ENCODE measurements at places on chromosomes 12 and 14.

DNA sequence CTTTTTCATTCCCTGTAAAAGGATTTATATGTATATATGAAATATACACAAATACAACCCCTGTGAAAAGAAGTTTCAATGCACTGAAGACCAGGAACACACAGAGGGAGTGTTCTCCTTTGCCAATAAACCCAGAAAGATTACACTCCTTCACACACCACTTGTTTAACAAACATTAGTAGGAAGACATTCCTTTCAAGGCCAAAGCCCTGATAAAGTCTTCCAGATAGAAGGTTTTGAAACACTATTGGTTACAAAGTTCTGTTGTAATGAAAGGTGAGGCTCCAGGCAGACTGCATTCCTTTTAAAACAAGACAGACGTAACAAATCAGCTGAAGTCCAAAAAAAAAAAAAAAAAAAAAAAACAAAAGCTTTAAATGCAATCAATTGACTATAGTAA lies 81.0 kb downstream of the PTPN21 start:
- DNase-seq, result no peak

- DNase-seq, result no peak
Measured at GRCh38 chr12:81617915-81618314, 141.2 kb downstream of the PPFIA2 start.

DNA sequence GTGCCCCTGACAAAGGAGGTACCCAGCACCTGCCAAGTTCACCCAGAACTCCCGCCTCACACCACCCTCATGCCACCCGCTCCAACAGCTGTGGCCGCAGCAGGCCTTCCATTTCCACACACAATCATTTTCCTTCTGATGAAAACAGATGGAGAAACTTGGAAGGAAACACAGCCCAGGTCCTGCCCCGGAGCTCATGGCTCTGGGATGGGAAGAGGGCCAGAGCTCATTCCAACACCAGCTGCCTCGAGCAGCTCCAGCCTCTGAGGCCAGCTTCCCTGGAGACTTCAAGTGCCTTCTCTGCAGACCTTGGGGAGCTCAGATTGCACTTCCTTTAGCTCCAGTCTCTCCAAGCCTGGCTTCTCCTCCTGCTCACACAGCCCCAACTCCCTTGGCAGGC lies 55.1 kb upstream of the CMKLR1 start:
- no peak for DNase-seq

DNA sequence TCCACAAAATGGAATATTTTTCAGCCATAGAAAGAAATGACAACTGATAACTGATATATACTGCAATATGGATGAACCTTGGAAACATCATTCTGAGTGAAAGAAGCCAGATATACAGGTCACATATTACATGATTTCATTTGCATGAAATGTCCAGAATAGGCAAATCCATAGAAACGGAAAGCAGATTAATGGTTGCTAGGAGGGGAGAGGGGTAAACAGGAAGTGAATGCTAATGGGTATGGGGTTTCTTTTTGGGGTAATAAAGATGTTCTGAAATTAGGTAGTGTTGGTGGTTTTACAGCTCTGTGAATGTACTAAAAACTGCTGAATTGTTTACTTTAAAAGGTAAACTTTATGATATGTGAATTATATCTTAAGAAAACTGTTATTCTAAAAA lies 6.5 kb downstream of the RAD51AP1 start:
- peak; percentile 59 for DNase-seq

DNA sequence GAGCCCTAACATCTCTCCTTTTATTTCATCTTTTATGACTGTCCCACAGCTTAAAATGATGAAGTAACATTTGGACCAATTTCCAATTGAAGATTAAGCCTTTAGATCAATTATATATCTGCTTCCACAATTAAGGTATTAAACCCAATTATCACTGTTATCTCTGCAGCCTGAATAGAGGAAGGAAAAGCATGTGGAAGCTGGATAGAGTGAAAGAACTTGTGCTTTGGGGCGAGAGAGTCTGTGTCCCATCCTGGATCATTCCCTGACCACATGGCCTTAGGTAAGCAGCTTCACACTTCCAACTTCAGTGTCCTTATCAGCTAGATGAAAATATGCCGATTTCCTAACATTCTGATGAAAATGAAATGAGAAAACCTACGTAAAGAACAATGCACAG lies 61.4 kb upstream of the TSPAN8 start:
- no peak for DNase-seq

DNA sequence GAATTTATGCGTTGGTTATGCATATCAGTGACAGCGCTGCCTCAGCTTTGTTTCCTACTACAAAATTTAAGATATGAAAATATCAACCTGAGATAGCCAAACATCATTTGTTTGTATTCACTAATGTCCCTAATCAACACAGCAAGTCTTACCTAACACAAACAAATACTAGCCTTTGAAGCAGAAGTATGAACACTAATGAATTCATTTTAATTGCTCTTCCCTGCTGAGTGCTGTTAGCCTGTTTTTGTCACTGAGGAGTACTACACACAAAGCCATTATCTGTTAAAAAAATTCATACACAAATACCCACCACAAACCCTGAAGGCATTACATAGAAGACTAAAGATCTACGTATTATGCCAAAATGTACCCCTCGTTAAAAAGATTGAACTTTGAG lies 150.8 kb downstream of the HELB start:
- DNase-seq, result no peak

- DNase-seq, result no peak
Measured at GRCh38 chr12:91180582-91181395, 1.8 kb downstream of the DCN start.

- DNase-seq, result no peak
Measured at GRCh38 chr14:41872931-41873685, 266.4 kb downstream of the LRFN5 start.

GRCh38 chr12:56229082-56229481 lies 769 bp upstream of the SLC39A5 start:
- DNase-seq, result no peak

DNA sequence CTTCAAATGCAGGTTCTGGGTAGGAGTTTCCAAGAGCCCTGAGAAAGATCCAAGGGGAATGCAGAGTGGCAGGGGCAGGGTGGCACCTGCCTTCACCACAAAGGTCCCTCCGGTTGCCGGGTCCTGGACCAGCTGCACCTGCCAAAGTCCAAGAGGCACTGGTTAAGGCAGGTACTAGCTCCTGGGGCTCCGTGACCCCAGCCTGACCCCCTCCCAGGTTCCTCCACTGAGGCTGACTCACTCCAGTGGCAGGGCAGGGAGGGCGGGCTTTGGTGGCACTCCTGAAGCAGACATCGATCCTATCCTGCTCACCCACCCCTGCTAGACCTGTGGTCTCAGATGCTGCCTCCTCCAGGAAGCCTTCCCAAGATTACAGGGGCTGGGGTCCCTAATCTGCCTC lies 11.4 kb downstream of the RPS6KL1 start:
- DNase-seq, result no peak

DNA sequence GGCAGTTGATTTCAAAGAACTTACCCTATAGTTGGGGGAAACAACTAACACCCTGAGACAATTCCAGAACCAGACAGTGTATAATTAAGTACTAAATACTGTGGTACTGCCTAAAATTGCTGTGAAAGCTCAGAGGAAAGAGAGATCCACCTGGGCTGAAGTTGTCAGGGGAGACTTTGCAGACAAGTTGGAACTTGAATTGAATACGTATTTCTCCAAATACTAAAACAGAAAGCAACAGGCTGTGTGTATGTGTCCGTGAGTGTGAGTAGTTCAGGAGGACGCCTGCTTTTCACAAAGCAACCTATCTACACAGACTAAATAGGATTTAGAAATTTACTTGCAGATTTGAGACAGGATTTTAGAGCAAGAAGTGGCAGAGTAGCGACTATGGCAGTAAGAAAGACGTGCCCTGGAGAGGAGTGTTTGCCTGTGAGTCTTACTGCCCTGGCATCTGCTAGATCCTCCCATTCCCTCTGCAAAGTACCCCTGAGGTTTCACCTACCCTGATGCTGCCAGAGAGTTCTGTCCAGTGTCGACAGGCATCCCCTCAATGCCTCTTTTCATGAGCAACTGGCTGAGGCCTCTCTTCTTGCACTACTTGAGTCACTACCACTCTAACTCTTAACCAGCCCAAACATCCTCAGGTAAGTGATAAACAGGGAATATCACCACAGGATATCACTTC lies 37.4 kb upstream of the BMP4 start:
- no peak for DNase-seq

GRCh38 chr12:101563212-101563611 lies 31.6 kb upstream of the MYBPC1 start:
- no peak for DNase-seq

- no peak for DNase-seq
Measured at GRCh38 chr12:127628645-127629044, 638.3 kb upstream of the TMEM132C start.

DNA sequence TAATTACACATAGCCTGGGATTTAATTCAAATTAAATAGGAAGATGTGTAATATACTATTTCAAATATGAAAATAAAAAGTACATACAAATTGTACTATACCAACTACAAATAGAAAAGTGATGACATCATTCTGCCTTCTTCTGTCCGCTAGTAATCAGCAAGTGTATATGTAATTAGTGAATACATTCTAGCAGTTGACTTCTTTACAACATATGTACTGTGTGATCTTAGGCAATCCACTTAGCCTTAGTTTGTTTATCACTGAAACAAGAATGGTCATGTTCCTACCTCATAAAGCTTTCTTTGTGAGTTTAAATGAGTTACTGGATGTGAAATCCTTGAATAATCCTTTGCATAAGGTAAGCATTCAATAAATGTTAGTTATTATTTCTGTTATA lies 7.8 kb upstream of the LUM start:
- DNase-seq, result no peak

DNA sequence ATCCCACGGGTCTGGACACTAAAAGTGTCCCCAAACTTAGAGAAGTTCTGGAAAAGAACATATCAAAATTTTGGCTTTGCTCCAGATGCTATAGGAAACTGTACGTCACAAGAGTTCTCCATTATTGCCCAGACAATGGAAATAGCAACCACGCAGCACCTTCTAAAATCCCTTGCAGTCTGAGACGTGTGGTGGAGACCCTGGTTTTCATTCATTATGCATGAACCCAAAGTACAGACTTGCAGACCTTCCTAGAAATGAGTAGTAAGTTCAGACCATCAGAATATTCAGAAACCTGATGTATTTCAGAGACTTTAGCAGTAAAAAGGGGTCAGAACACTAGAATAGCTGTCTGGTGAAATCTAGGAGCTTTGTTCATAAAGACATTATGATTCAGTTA lies 50.0 kb upstream of the BCL2L14 start:
- no peak for DNase-seq

GRCh38 chr12:14953752-14954151 lies 7.6 kb downstream of the ARHGDIB start:
- DNase-seq, result no peak

DNA sequence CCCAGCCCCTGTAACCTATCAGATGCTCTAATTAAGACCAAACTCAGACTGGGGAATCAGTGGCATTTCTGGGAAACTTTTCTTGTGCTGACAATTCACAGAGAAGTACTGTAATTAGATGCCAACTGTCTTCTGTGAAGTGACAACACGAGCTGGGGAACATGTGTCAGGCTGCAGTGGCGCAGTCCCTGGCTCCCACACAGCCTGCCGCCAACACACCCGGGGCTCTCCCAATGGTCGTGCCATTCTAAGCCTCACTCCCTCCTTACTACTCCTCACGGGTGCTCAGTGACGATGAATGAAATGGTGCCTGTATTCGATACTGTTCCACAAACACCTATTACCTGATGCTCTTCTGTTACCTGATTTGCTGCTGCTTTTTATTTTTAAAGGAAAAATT lies 18.6 kb downstream of the GARIN2 start:
- DNase-seq, result no peak

DNA sequence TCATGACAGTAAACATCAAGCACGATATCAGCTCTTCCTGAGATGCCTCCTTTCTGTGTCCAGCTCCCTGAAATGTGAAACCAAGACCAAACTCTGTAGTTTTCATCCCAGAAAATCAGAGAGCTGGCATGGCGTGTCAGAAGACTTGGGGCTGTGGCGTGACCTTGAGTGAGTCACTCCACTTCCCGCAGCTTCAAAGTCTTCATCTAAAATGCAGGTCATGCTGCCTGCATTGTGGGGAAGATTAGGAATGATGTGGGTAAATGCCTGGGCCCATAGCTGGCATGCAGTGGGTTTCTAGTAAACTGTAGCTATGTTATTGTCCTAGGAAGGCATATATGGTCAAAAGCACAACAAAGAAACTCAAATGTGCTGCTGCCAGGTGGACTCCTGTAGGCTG lies 28.8 kb downstream of the OAS2 start:
- DNase-seq, result no peak

GRCh38 chr14:25837551-25837965 lies 760.3 kb downstream of the NOVA1 start:
- DNase-seq, result no peak

Measured in NAMALWA (cell line).